Stimulated activated CD4-positive, alpha-beta T cell treated with anti-CD3 and anti-CD28 coated beads, Interleukin-4, amount 100 ng/mL, for 1 hour (primary cell): ENCODE measurements at places on chromosomes 5 and 9.
A peak's percentile ranks its signal among the peaks of the same experiment; 100 is the strongest.

- no peak for DNase-seq
Measured at GRCh38 chr5:90982576-90982975, 400.5 kb downstream of the ARRDC3 start.

DNA sequence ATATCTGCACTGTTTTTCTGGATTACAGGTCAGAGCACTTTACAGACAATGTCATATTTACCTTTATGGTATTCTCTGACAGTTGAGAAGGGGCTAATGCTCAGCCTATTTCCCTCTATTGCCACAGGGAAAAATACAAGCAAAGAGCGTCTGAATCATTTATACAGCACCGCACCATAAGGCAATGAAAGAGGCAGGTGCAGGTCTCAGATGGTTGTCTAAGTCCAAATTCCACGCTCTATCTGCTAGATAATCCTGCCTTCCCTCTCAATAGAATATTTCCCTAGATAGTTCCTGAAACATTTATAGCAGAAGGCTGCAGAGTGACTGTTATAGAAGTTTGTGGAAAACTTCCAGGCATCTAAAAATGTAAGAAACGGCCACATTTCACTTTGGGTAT is 446.1 kb upstream of the CDH6 start:
- no peak for DNase-seq

GRCh38 chr5:110401881-110402280 is 324.6 kb downstream of the TMEM232 start:
- no peak for DNase-seq

- no peak for DNase-seq
Measured at GRCh38 chr5:56440871-56441740, 208.0 kb upstream of the ANKRD55 start.

DNA sequence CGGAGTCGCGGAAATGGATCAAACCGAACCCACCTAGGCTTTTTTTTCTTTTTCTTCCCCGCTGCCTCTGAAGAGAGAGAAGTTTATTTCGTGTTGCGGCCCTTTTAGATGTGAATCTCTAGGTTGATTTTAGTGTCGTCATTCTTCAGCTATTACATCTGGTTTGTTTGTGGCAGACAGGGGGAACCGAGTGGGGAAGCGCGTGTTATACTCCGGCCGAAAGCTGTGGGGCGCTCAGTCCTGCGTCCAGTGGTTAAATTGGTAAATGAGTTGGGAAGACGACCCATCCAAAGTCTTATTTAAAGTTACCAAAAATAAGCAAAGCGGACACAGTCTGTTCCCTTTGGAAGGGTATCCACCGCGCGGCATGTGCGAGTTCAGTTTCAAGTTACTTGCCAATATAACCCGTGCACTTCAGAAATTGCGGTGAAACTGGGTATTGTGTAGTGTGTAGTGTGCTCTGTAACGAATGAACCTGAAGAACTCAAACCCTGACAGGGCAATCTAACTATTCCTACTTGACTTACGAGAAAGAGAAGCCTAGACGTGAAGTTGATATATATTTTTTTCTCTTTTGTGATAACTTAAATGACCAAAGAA is 1.3 kb downstream of the MAN2A1 start:
- peak; percentile 45 for DNase-seq
